ENCODE measurements at places on chromosomes 3 and 15.

- DNase-seq, result no peak
Measured at GRCh38 chr3:791442-791841, 301.4 kb upstream of the CNTN6 start.

GRCh38 chr3:184693011-184693975 lies 18.6 kb downstream of the MAGEF1 start:
- no peak for DNase-seq

DNA sequence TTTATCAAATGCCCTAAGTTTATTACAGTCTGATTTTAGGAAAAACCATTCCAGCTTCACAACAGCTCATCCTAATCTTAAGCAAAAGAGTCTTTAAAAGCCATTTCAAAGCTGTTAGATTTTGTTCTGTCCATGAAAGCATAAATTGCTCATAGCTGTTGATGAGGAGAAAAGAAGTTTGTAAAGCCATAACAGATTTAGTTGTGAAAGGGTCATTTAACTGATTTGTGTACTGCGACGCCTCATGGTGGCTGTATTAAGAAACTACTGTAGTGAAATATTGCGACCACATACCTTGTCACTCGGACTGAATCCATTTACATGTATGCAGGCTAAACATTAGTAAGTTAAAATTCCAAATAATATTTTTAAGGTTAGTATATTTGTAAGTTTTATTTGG lies 20.9 kb downstream of the BBX start:
- DNase-seq, result no peak

DNA sequence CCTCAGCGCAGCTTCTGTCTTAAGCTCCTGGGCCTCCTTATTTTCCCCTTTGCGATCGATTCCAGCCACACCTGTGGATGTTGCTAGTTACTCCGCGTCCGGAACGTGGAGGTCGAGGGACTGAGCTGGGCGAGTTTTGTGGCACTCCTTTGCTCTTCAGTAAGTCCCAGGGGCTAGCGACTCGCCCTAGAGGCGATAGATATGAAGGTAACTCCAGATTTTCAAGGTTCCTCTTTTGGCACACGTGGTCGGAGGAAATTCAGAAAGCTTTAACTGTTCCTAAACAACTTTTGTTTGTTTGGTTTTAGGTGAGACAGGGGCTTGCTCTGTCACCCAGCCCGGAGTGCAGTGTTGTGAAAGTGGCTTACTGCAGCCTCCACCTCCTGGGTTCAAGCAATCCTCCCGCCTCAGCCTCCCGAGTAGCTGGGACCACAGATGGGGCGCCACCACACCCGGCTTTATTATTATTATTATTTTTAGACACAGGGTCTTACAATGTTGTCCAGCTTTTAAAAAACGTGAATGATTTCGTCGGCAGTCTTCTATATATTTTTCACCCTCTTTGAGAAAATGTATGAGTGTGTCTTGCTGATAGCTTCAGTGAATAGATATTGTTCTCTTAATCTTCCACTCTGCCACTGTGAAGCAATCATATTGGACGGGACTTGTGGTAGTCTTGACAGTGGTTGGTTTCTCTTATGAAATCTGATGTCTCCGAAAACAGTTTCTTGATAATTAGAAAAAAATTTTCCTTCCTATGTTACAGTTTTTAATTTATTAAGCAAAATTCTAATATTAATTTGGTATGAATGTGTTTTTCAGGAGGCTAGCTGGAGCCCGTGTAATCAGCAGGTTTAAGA lies 785 bp downstream of the MFSD1 start:
- no peak for DNase-seq

- DNase-seq, result no peak
Measured at GRCh38 chr3:45496555-45496954, 98.0 kb upstream of the LIMD1 start.

DNA sequence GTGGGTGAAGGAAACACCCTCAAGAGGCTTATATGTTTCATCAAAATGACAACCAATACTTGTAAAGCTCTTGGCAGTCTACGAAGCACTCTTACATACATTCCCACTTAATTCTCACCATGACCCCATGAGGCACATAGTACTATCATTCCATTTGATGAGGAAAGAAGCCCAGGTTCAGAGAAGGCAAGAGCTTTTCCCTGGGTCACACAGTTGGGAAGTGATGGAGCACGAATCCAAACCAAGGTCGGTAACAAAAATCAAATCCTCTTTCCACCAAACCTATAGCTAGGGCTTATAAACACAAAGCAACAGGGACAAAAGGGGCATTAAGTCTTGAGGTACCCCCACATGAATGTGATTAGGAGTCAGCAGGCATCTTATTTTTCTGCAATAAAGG lies 187.1 kb downstream of the UACA start:
- DNase-seq, result no peak

DNA sequence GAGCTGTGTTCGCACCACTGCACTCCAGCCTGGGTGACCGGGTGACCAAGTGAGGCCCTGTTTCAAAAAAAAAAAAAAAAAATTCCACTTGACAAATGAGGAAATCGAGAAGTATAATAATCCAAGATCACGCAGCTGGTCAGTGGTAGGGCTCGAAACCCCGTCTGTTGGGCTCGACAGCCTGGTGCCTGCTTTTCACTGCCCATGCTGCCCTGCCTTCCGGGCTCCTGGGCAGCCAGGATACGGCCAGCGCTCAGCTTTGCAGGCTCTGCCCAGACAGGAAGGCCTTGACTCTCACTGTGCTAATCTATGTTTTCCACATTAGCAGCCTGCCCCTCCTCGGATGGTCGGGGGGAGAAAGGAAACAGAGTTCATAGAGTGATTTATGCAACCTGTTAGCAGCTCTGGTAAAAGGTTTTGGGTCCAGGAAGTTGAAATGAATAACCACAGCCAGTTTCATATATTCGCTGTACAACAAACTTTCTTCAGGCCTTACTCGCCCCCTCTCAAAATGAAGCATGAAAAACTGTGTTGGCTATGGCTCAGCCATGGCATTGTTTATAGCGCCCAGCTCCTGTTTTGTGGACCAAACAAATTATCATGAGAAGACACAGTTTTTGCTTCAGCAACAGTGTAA lies 108.8 kb downstream of the XXYLT1 start:
- DNase-seq, result no peak

GRCh38 chr3:16697443-16698147 lies 92.4 kb upstream of the DAZL start:
- no peak for DNase-seq

DNA sequence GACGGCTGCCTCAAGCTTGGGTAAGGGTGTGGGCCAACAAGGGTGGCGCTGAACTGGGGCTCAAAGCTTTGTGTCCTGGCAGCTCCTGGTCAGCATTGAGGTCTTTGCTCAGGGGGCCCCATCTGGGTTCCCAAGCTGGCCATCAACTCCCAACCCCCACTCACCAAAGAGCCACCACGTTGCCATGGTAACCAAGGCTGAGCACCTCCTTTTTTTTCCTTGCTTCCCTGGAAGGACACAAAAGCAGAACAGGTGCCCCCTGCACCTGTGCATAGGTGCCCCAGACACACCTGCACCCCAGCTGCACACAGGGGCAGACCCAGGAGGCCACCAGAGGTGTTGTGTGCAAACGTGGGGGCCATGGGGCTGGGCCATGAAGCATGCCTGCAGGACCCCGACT lies 16.5 kb downstream of the UROC1 start:
- no peak for DNase-seq

DNA sequence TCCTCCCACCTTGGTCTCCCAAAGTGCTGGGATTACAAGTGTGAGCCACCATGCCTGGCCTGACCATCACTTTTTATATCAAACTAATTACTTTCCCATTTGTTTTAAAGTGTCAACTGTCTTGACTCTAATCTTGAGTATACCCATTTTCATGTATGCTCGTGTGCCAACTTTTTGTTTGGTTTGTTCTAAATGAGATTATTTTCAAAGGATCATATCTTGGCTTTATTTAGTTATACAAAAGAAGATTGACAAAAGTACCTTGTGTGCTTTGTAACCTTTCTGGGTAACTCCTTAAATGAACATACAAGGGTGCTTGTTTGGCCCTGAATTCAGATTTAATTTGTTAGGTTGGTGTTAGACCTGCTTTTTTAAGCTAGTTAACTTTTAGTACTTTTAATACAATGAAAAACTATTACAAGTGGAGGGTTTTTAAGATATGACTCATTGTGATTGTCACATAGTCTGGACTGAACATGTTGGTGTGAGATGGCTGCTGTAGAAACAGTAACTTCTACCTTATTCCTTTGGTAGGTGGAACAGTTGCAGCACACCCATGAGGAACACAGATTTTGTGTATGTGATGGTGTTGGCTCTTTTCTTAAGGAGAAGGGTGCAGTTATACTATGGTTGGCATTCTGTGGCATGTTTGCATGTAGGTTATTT lies 10.7 kb downstream of the KIF23 start:
- DNase-seq, result no peak

DNA sequence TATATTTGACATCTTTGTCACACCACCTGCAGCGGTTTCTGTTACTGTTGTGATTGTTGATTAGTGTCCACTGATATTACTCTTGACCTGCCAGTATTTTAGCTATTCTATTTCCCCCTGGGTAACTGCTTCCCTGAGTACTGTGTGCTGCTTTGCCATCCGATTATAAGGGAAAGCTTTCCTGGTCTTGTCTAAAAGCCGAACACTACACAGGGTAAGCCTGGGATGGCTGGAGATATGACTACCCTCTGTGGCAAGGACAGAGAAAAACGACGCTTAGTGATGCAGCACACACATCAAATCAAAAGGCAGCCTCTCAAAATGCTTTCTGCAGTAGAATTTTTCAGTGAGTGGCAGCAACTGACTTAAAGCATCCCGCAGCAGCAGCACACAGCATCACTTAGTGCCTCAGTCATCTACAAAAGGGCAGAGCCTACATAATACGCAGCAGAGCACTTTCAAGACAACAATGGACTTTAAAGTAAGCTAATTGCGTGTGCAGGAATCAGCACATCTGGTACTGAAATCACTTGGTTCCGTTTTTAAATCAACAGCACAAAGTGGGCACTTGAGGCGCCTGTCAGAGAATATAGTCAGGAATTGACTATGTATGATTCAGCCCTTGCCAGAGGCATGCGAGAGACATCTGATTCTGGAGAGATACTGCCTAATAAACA lies 656.3 kb upstream of the TGFBR2 start:
- no peak for DNase-seq

- DNase-seq, result no peak
Measured at GRCh38 chr3:114157321-114157720, 21.5 kb downstream of the DRD3 start.

DNA sequence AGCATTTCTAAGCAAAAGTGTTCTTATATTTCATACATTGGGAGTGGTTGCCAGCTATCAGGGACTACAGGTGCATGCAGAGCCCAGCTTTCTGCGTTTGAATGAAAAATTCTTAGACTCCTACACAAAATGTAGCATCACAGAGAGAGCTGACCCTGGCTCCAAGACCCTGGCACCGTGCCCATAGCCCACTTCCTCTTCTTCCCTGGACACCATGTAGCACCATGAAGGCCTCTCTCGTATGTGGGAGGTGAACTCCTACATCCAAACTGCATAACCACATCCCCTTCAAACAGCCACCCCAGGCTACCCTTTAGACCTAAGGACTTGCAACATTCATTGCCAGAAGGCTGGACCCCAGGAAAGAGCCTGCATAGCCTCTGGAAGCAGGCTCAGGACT lies 35.8 kb upstream of the ATOSA start:
- DNase-seq, result no peak

GRCh38 chr3:153084431-153084830 lies 77.6 kb upstream of the RAP2B start:
- DNase-seq, result no peak

- no peak for DNase-seq
Measured at GRCh38 chr3:24740326-24740725, 245.7 kb upstream of the THRB start.

DNA sequence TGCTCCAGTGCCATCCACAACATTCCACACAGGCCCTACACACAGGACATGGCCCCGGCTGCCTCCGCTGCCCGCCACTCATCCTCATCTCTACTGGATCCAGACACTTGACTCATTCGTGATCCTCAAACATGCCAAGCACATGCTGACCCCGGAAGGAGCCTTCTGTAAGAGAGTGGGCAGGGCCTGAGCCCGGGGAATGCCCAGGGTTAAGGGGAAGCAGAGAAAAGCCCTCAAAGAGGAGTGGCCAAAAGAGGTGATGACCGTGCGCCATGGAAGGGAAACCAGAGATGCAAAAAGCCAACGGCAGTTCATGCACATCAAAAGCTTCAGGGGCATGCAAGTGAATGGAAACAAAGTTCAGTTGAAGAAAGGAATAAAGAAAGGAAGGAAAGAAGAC lies 46.1 kb downstream of the RFTN1 start:
- DNase-seq, result no peak

DNA sequence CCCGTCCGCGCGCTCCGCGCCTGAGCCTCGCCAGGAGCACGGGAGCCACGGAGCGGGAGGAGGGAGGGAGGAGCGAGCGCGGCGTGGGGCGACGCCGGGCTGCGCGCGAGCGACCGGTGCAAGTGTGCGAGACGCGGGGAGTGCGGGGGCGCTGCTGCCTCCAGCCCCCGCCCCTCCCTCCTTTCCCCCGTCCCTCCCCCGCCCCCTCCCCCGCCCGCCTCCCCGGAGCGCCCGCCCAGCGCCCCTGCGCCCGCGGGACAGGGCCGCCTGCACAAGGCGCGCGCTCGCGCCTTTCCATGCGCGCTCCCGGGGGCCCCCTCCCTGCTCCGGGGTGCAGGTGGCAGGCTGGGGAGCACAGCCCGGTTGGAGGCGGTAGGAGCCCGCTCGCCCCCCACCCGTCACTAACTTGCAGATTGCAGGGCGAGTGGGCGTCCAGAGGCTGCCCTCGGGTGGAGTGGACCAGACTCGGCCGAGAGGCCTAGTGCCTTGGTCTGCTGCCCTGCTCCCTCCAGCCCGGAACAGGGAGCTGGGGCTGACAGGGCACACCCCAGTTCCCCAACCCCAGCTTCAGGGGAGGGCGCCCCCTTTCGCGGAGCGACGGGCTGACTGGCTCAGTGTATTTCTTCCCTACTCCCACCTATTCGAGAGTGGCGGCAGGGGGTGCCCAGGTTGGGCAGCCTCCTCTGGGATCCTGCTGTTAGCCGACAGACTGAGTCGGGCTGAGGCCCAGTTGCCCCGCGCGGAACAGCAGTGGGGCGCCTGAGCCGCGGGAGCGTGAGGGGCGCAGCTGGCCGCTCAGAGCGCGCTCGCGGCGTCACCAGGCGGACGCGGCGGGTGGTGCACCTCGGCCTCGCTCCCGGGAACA lies at the start of gene WNT7A:
Gene WNT7A (minus strand): TSS at position 126 of the 865 bp plus-strand sequence. CDS start 255 bp downstream, outside the sequence.
- DNase-seq, result peak; percentile 8

DNA sequence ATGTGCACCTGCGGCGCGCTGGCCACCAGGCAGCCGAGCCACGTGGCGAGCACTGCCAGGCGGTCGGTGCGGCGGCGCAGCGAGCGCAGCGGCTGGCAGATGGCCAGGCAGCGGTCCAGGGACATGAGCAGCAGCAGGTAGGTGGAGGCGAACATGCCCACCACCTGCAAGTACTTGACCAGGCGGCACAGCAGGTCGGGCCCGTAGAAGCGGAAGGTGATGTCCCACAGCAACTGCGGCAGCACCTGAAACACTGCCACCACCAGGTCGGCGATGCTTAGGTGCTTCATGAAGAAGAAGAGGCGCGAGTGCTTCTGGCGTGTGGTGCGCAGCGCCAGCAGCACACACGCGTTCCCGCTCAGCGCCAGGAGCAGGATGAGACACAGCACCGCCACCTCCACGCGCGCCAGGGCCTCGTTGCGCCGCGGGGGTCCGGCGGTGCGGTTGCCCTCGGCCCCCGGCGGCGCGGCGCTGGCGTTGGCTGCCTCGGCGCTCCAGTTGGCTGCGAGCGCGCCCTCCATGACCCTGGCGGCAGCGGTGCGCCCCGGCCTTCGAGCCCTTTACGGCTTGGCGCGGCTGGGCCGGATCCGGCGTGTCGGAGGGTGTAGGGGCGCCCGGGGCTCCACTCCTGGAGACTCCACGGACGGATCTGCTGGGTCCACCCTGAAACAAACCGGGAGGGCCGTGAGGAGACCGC lies 1.6 kb downstream of the OXTR start:
- DNase-seq, result no peak

- DNase-seq, result peak; percentile 15
Measured at GRCh38 chr15:56821721-56822425, 88.6 kb upstream of the ZNF280D start.
